PC-3 (cell line): ENCODE measurements at places on chromosomes 3 and 15. TPM values are rescaled to one million over a fixed set of nuclear protein-coding genes. Genes with fewer than 3 reads are reported as not detected.

Gene SCAANT1
- total RNA-seq = not detected in 2 replicates

GRCh38 chr3:174318181-174318580, 541.0 kb upstream of the NAALADL2 start:
- no peaks in the 10 kb centered on the region for H3K36me3 ChIP-seq
- no peak overlapping the region for H3K4me3 ChIP-seq
- DNase-seq = no peak
- H3K4me1 ChIP-seq = no peaks in the 10 kb centered on the region
- H3K27me3 ChIP-seq = no peaks in the 10 kb centered on the region
- H3K27ac ChIP-seq = no peak overlapping the region

- no peaks in the 10 kb centered on the region for H3K4me1 ChIP-seq
- DNase-seq = no peak
- no peak overlapping the region for H3K27ac ChIP-seq
- no peaks in the 10 kb centered on the region for H3K27me3 ChIP-seq
Observed at GRCh38 chr15:46685681-46686080, 1031.6 kb upstream of the SEMA6D start.

GRCh38 chr15:26374806-26375205, 398.1 kb downstream of the GABRB3 start:
- H3K4me1 ChIP-seq = no peaks in the 10 kb centered on the region
- H3K27me3 ChIP-seq = no peaks in the 10 kb centered on the region
- no peak for DNase-seq
- no peak overlapping the region for H3K4me3 ChIP-seq

DNA sequence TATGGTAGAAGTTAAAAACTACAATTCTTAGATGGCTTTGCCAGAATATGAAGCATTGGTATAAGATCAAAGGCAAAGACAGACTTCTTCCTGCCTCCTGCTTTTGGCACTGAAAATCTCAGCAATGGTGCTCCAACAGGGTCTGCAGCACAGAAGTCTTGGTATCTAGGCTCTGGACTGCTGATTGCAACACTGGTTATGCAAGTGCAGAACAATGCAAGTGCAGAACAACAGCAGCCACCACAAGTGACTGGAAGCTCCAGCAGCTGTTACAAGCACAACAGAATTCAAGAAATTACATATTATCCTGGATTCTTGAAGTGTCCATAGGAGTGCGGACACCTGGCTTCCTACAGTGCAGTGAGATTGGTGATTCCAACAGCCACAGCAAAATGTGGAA, 33.7 kb downstream of the ZBTB20 start:
- H3K27ac ChIP-seq = no peak overlapping the region
- no peak overlapping the region for H3K4me3 ChIP-seq
- no peaks in the 10 kb centered on the region for H3K36me3 ChIP-seq
- H3K4me1 ChIP-seq = peaks cover 5% of the 10 kb centered on the region

GRCh38 chr3:179896507-179896906, 140.2 kb downstream of the PEX5L start:
- H3K4me3 ChIP-seq = no peak overlapping the region
- H3K4me1 ChIP-seq = no peaks in the 10 kb centered on the region
- peaks cover 12% of the 10 kb centered on the region; the same call in 1 of the 2 replicates for H3K27me3 ChIP-seq
- DNase-seq = no peak
- H3K36me3 ChIP-seq = no peaks in the 10 kb centered on the region

DNA sequence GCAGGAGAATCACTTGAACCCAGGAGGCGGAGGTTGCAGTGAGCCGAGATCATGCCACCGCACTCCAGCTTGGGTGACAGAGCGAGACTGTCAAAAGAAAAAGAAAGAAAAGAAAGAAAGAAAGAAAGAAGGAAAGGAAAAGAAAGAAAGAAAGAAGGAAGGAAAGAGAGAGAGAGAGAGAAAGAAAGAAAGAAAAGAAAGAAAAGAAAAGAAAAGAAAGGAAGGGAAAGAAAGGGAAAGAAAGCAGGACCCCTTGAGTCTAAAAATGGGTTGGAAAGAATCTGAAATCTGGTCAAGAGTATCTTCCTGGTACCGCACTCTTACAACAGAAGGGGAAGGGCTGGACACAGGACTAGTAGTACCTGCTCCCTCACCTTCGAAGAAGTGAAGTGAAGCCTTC, 19.6 kb downstream of the CRYGS start:
- no peaks in the 10 kb centered on the region for H3K36me3 ChIP-seq
- H3K4me1 ChIP-seq = no peaks in the 10 kb centered on the region
- no peak for DNase-seq
- no peak overlapping the region for H3K27ac ChIP-seq

- no peak overlapping the region for H3K27ac ChIP-seq
- no peaks in the 10 kb centered on the region for H3K27me3 ChIP-seq
- H3K36me3 ChIP-seq = no peaks in the 10 kb centered on the region
- no peak overlapping the region for H3K4me3 ChIP-seq
Observed at GRCh38 chr3:145197051-145197820, 963.7 kb downstream of the PLOD2 start.

Gene TM4SF18
- total RNA-seq = 0.06 and 0.40 TPM in 2 replicates

Gene RARRES1
- total RNA-seq = 0.73 TPM in 1 of 2 replicates, not detected in the other

Gene LRTM1
- total RNA-seq = not detected in 2 replicates

DNA sequence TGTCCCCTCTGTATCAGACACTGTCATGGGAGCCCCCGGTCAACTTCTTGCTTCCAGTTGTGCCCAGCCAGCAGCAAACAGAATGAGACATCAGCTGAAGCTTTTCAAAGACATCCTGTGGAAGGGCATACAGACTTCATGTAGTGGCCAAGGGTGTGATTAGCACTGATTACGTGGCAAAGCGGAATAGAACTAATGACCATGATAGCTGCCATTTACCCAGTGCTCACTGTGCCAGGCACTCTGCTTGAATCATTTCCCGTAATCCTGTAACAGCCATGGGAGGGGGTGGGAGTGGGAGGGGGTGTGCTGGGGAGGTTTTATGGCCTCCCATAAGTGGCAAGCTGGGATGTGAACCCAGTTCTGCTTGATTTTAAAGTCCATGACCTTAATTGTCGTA, 29.5 kb downstream of the LPP start:
- H3K4me3 ChIP-seq = no peak overlapping the region
- peaks cover 20% of the 10 kb centered on the region for H3K4me1 ChIP-seq
- no peaks in the 10 kb centered on the region for H3K27me3 ChIP-seq

DNA sequence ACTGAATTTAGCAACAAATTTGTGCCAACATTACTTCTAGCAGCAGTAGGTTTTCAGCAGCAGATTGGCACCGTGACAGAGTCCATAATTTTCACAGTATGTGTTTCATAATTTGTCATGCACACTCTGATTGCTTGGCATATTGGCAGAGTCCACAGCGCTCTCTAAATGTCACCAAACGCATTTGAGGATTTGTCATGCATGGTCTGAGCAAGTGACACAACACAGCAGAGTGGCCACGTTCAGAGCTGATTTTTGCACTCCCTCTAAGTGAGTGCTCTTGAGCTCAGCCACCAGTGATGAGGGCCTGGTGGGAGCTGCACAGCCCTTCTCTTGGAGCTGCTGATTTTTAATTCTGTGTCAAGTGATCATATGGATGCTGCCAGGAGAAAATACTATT, 1270.8 kb downstream of the ROBO1 start:
- H3K4me1 ChIP-seq = no peaks in the 10 kb centered on the region
- no peaks in the 10 kb centered on the region for H3K27me3 ChIP-seq
- DNase-seq = no peak
- no peaks in the 10 kb centered on the region for H3K36me3 ChIP-seq
